Activated CD4-positive, alpha-beta memory T cell treated with anti-CD3 and anti-CD28 coated beads, Interleukin-2, amount 10 ng/mL, durations not matched to agents 7 days and 5 days (primary cell): ENCODE measurements at places on chromosomes 6 and 20. TPM values are rescaled to one million over a fixed set of nuclear protein-coding genes. Genes with fewer than 3 reads are reported as not detected.

DNA sequence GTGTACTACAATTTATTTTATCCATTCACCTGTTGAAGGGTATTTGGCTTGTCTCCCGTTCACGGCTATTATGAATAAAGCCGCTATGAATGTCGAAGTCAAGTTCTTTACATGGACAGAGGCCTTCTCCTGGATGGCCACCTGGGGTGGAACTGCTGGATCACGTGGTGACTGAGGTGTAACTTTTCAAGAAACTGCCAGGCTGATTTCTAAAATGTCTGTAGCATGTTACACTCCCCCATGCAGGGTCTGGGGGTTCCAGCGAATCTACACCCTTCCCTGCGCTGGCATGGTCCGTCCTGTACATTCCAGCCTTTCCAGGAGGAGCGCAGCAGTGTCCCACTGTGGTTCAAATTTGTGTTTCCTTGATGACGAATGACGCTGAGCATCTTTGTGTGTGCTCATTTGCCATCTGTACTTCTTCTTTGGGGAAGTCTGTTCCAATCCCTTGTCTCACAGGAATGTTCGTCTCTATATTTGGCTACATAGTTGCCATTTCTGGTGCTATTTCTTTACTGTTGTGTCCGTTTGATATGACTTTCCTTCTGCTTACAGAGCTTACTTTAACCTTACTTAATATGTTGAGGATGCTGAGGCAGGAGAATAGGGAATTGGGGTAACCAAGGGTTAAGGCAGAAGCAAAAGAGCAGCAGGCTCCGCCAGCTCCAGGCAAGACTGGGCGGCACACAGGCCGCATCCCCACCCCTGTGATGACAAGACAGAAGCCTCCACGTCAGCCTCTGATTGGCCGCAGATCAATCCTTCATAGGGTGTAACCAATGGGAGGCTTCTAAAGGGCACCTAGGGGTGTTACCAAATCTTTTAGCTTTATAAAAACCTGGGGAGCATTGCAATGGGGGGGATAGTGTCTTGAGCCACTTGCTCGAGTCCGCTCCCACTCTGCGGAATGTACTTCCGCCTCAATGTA lies 106.6 kb downstream of the TAF4 start:
- no peak for DNase-seq

GRCh38 chr6:19715167-19715551 lies 122.0 kb upstream of the ID4 start:
- DNase-seq = no peak

- peak; percentile 58 for DNase-seq
These were observed 763 bp downstream of the C6orf47 start for GRCh38 chr6:31659649-31660380.

DNA sequence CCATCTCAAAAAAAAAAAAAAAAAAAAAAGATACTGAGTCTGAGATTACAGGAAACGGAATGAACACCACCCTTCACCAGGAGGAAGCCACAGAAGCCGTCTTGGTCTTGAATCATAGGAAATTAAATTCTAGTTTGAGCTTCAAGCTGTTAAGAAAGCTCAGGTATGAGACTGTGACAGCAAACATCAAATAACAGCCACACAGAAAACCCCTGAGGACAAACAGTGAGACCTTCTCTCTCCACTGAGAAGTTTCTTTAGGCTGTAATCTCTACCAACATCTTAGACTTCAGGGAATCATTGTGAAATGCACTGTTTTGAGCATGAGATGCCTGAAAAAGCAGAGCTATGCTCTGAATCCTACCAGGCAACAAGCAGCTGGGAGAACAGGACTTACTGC lies 30.8 kb downstream of the PDE10A start:
- no peak for DNase-seq

GRCh38 chr6:44667668-44668390 lies 280.3 kb downstream of the CDC5L start:
- peak; percentile 23 for DNase-seq

DNA sequence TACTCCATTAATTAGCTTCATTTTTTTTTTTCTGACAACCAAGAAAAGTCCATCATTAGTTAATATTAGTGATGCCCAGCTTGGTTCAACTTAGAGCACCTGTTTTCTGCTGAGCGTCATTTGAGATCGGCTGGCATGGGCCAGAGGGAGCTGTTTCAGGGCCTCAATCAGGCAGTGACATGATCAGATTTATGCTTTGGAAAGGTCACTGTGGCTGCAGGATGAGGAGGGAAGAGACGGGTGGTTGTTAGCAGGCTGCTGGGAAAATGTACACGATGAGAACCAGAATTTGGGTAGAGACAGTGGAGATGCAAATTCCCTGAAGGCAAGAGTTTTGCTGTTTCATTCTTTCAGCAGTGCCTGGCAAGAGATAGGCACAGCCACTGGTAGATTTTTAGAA lies 4.4 kb upstream of the STX16 start:
- no peak for DNase-seq

DNA sequence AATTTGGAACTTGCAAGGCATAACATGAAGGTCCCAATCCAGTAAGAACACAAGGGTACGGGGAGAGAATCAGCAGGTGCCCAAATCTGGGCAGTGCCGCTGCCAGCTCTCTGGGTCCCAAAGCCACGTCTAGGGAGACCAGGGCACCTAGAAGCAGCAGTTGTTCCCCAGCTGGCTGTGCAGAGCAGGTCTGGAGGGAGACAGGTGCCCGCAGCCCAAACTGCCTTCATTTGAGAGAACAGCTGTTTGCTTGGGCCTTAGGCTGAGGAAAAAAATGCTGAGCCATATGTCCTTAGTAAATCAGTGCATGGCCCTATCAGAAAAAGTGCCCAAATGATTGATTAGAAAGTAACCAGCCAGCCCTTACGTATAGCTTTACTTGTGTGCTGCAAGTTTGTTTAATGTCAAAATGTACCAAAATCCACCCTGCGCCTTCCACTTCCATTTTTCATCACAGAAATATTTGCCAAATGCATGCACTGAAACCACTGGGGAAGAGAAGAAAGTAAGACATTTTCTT lies 9.1 kb upstream of the PRELID3B start:
- DNase-seq = no peak

- no peak for DNase-seq
These were observed 13.0 kb upstream of the TSHZ2 start for GRCh38 chr20:52959125-52959524.

DNA sequence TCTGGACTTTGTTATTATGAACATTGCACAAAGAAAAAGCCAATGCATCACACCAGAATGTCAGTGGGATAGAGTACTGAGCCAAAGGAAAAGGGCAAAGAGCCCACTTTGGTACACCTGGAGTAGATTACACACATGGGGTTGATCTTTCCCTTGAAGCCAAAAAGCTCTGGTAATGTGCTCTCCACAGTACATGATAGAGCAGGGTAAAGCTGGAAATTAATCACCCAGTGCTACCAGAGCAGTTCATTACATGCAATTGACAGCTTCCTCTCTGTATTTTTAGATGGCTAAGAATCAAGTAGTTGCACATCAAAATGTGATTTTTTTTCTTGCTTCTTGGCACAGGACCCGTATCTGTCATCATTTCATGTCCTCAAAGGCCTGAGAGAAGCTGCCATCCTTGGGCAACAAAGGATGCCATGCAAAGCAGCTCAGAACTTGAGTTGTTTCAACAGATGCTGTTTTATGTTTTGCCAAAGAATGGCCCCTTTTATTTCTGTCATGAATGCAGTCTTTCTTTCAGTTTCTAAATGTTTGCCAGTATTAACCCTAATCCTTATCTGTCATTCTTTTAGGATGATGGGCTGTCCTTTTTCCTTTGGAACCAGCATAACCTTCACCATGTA lies 88.1 kb downstream of the HDGFL1 start:
- no peak for DNase-seq

- no peak for DNase-seq
These were observed 14.8 kb downstream of the PAQR8 start for GRCh38 chr6:52376763-52377162.

DNA sequence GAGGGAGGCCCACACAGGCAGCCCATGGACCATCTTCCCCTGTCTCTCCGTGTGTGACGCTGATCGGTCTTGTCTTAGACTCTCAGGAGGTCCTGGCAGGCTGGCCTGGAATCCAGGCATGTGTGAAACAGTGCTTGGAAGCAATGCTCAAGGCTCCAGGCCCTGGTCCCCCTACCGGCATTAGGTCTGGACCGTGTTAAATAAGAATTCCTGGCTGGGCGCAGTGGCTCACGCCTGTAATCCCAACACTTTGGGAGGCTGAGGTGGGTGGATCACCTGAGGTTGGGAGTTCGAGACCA lies 13.0 kb downstream of the IP6K3 start:
- DNase-seq = no peak

DNA sequence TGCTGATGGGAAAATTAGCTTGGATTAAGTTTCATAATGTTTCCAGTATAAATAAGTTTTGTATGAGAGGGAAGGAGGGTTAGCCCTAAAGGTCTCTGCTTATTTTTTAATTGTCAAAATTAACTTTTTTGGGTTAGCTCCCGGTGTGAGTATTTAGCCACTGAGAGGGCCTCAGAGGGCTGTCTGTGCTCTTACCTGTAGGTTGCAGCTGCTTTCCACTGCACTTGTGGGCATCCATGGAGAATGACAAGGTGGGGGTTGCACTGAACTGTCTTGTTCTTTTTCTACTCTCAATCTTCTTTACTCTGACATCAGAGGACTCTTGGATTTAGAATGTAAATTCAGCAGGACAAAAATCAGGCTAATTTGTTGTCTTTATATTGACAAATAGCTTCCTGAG lies 81.4 kb downstream of the CD164 start:
- DNase-seq = no peak

- DNase-seq = no peak
These were observed 92.3 kb upstream of the CARMIL1 start for GRCh38 chr6:25186919-25187318.

GRCh38 chr6:162887981-162888689 lies 160.4 kb downstream of the PACRG start:
- no peak for DNase-seq

GRCh38 chr6:6663421-6664135 lies 75.1 kb downstream of the LY86 start:
- no peak for DNase-seq

DNA sequence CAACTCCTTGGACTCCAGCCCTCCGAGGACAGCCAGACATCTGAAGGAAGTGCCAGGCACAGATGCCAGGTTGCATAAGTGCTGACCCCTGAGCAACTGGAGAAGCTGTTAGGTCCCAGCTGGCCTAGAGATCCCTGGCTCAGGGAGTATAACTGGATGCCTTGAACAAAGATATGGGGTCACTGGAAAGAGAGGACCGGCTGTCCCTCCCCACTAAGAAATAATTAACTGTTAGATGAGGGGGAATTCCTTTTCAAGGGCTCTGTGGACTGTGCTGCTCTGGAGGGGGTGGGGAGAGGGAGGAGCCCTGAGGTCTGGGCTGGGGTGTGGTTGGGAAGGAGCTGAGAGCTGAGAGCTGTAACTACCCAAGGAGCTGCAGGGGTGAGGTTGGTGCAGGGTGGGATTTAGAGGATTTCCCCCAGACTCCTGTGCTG lies 39.6 kb downstream of the HLA-F start:
- DNase-seq = no peak

GRCh38 chr20:7758406-7758805 lies 181.9 kb downstream of the HAO1 start:
- no peak for DNase-seq

- DNase-seq = no peak
These were observed 69.5 kb downstream of the LYRM4 start for GRCh38 chr6:5191222-5191621.

GRCh38 chr6:169862043-169862891 lies 110.8 kb downstream of the ERMARD start:
- DNase-seq = no peak

GRCh38 chr20:36462440-36463211 lies 78.7 kb upstream of the MYL9 start:
- peak; percentile 24 for DNase-seq

DNA sequence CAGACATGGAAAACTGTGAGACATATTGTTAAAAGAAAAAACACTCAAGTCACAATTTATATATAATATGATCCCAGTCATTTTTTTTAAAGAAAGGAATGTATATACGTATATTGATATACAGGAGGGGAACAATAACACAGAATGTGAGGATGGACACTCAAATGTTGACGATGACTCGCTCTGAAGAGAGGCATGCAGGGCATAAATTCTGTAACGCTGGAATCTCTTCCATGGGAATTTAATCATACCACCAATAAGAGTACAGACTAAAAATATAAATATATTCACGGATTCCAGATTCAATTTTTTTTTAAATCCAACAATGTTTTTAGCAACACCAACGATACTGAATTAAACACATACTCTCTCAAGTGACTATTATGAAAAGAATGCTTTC lies 106.9 kb upstream of the CCDC28A start:
- DNase-seq = no peak

DNA sequence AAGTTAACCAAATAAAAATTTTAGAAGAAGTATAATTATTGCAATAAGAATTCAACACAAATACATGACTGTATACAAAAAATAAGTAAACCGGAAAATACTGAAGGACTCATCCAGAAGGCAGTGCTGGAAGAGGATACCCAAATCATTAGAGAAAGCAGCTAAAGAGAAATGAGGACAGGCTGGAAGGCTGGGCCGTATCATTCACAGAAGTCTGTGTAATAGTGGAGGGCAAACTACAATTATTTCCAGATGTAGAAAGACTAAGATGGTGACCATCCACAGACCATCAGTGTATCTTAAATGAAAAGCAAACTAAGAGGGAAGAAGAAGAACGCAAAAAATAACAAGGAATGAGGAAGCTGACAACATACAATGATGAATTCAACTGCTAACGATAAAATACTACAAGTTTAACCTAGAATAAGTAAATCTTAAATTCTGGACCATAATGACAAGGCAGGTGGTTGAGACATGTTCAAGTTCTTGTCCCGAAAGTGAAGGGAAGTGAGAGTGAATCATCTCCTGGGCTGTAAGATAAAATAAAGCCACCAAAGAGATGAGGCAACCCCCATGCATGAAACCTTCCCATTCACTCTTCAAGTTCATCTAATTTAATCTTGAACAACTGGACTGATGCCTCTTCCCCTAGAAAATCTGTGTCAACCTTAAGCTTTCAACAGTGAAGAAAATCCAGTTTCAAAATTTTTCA lies 71.5 kb downstream of the SLC23A2 start:
- DNase-seq = no peak

Gene LST1
- 74.5 TPM for total RNA-seq

Gene NRSN1
- total RNA-seq = not detected

Gene GNRH2
- total RNA-seq = 2.3 TPM

Gene SLC22A1
- total RNA-seq = 0.81 TPM

Gene AGER
- total RNA-seq = 29.4 TPM
